Keratinocyte (primary cell): ENCODE measurements at places on chromosomes 5 and 9.

DNA sequence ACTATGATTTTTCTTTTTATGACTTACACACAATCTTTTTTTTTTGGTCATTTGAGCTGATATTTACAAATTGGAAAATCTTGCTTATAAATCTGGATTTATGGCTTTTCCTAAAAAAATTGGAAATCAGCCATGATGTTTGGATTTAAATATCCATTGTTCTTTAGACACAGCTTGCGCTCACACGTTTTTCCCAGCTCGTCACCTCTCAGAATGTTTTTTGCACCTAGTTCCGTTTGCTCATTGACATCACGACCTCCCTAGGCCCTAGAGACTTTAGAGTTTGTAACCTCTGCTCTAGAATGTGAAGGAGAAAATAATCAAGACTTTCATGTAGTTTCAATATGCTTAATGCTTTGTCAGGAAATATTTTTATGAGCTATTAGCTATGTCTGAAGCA lies 930.5 kb downstream of the TLE4 start:
- no peak for DNase-seq

GRCh38 chr5:61000887-61001286 lies 55.9 kb downstream of the NDUFAF2 start:
- DNase-seq: no peak

- DNase-seq: no peak
Measured at GRCh38 chr9:69645488-69645887, 26.7 kb downstream of the APBA1 start.

- peak; percentile 48 for DNase-seq
Measured at GRCh38 chr9:19994296-19994695, 205.5 kb upstream of the SLC24A2 start.

DNA sequence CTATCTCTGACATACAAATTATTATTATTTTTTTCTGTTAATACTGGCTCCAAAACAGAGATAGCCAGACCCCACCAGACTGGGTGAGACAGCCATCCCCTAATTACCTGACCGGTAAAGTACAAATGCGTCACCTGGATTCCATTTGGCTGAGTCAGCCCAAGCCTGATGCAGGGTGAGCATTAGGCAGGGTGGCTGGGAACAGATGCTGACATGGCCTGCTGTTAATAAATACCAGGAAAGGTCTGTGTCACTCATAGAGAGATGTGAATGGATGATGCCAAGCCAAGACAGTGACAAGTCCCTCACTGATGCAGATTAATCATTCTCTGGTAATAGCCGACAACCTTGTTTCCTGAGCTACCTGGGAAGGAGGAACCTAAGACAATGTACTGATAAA lies 183.5 kb downstream of the TRIM32 start:
- DNase-seq: peak; percentile 96

DNA sequence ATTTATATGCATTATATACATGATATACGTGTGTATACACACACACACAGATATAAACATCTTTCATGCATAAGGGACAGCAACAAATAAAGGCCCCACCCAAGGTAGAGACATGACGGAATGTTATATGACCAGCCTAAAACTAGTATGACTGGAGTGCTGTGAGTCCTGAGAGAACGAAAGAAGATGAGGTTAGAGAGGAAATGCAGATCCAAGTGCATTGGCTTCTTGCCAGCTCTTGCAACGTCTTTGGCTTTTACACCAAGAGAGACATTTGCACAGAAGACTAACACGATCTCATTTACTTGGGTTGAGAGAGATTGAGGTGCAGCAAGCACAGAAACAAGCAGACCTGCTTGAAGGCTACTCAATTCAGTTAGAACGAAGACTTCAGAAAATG lies 23.0 kb downstream of the CDH10 start:
- no peak for DNase-seq

DNA sequence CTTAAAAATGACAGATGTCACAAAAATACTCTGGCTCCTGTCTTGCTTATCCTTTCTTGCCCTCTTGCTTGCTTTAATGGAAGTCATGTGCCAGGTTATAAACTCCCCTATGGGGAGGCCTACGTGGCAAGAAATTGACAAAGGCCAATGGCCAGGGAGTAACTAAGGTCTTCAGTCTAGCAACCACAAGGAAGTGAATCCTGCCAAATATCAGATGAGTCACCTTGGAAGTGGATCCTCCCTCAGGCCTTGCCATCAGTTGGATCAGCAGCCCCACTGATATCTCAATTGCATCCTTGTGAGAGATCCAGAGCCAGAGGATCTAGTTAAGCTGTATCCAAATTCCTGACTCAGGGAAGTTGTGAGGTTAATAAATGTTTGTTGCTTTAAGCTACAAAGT lies 82.8 kb downstream of the CAAP1 start:
- DNase-seq: peak; percentile 7

- DNase-seq: no peak
Measured at GRCh38 chr9:87537625-87538024, 40.0 kb downstream of the DAPK1 start.

DNA sequence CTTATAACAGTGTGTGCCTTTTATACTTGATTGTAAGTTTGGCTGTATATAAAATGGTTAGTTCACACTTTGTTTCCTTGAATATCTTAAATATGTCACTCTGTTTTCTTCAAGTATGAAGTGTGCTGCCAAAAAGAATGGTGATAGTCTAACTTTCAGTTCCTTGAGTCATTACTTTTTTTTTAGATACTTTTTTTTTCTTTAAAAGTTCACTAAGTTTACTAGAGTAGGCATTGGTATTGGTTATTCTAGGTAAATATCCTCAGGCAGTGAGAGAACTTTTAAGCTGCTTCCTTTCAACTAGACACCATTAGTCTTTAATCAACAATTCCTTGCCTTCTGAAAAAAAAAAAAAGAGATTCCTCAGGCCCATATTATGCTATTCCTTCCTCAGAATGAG lies 41.9 kb downstream of the SPEF2 start:
- no peak for DNase-seq

DNA sequence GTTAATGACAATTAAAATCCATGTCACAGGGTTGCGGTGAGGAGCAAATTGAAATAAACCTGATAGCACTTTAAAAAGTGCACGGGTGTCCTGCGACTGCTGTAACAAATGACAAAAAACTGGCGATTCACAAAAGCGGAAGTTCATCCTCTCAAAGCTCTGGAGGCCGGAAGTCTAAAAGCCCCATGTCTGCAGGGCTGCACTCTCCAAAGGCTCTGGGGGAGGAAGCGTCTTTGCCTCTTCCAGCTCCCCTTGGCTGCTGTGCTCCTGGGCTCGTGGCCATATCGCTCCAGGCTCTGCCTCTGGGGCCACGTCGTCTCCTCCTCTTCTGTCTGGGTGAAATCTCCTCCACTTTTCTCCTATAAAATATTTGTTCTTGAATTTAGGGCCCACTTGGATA lies 273.9 kb upstream of the IRX2 start:
- DNase-seq: no peak

GRCh38 chr5:80106916-80107315 lies 71.8 kb downstream of the THBS4 start:
- no peak for DNase-seq

DNA sequence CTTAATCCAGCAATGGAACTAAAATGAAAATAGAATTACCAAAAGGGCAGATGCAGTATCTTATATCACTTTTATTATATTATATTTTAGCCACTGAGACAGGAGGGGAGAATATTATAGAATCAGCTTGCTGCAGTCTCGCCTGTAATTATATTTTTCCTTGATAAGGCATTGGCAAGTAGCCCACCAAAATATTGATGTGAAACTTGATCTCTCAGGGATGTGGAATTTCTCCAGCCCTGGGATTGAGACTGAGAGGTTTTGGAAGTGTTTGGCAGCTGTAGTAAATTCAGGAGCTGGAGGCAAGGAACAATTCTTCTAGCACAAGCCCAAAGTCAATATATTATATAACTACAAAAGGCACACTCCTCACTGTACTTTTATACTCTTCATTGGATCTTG lies 142.1 kb upstream of the ADAMTSL1 start:
- no peak for DNase-seq

GRCh38 chr9:86424251-86424891 lies 70.2 kb upstream of the TUT7 start:
- no peak for DNase-seq

DNA sequence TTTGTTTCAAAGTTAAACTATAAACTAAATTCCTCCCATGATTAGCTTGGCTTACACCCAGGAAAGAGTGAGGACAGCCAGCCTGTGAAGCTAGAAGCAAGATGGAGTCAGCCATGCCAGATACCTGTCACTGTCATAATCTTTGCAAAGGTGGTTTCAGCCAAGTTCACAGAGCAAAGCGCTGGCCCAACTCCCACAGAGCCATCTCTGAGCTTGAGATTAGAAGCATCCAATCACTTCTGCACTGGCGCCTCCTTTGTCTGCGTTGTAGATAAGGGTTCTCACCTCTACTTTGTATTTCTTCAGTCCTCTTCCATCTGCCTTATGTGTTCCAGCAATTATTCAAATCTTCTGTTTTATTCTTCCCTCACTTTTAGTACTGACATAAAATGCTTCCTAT lies 119.4 kb upstream of the ACO1 start:
- no peak for DNase-seq

DNA sequence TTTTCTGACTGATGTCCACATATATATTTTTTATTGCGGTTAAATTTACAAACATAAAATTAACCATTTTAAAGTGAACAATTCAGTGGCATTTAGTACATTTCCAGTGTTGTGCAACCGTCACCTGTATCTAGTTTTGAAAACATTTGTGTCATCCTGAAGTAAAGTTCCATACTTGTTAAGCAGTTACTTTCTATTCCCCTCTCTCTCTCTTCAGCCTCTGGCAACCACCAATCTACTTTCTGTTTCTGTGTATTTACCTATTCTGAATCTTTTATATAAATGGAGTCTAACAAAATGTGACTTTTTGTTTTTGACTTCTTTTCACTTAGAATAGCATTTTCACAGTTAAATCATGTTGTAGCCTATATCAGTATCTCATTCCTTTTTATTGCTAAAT lies 480.1 kb upstream of the SMARCA2 start:
- DNase-seq: no peak

DNA sequence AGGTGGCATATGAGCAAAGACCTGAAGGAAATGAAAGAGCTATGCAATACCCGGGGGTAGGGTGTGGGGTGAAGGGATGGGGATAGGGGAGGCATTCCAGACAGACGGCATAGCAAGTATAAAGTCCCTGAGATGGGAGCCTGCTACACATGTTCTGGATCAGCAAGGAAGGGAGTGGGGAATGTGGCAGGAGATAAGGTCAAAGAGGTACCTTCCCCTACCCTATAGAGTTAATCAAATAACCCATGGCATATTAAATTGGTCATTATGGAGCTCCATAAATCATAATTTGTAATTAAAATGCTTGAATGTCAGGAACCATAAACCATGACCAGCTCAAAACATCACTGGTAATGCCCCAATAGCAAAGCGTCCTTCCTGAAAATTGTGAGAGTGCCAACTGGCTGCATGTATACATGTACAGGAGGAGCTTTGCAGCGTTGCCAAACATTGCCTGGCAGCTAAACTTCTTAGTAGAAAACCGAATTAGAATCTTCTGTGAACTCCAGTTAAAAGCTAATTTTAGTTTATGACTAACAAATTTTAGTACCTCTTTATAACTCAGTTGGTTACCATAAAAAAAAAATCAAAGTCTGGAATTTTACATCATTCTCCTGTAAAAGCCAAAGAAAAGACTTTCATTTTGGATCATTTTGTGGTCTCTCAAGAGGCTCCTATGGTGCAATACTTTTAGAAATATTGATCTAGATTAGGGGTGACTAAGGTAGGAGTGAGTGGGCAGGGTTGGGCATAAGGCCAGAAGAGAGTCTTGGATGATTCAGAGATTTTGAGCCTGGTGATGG lies 4.7 kb downstream of the DNAI1 start:
- DNase-seq: peak; percentile 32

DNA sequence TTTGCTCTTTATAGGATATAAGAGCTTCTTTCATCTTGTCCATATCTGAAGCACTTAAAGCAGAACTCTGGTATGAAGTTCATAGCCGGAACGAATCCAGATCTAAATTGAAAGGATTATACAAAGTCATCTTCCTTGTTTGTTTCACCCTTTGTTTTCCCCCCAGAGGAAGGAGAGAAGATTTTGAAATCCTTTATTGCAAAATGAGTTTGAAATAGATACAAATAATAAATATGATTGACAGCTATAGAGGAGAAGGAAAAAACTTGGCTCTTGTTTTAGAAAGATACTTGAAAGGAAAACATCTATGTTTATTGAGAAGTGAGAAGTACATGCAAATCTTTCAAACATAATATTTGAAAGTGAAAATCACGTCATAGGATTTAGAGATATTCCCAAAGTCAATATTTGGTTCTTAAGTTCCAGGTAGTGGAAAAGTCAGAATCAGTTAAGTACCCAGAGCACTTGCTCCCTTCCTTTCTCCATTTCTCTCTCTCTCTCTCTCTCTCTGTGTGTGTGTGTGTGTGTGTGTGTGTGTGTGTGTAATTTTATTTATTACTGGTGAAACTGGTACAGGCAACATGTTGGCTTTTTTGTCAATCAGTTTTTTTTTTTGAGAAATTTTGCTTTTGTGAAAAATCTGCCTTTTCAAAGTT lies 27.2 kb downstream of the PAM start:
- DNase-seq: no peak
